Hematopoietic multipotent progenitor cell (in vitro differentiated cells): ENCODE measurements at places on chromosomes 11 and 22. TPM values are rescaled to one million over a fixed set of nuclear protein-coding genes. Genes with fewer than 3 reads are reported as not detected.

The APOA4 gene
- total RNA-seq = not detected

The INS gene
- not detected for total RNA-seq

DNA sequence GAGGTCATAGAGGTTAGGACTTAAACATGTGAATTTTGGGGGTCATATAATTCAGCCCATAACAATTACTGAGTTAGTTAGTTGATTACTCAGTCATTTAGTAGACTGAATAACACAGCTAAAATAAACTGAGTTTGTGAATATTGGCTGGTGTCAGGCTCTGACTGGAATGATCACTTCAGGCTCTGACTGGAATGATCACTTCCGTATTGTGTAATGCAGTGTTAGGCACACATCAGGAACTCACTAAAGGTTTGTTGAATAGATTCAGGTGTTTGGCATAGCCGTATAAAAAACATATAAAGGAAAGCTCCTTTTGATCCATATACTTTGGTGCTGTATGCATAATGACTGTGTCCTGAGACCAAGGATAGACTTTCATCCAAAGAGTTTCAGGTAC, 610.5 kb downstream of the INSC start:
- DNase-seq = no peak

DNA sequence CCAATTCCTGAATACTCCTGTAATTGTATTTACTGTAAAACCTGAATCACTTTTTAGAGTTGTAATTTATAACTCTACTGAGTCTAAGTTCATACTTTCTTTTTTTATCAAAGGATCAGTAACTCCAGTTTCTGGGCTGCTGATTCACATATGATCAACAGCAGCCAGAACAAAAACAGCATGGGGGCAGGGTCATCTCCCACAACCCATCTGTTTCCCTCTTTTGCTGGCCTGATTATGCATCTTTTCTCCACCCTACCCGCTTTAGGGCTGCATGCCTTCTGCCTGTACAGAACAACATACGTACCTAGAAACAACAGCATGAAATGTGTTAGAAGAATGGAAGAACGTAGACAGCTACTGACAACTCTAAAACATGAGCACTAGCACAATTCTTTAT, 76.0 kb downstream of the MRTFA start:
- DNase-seq = no peak

DNA sequence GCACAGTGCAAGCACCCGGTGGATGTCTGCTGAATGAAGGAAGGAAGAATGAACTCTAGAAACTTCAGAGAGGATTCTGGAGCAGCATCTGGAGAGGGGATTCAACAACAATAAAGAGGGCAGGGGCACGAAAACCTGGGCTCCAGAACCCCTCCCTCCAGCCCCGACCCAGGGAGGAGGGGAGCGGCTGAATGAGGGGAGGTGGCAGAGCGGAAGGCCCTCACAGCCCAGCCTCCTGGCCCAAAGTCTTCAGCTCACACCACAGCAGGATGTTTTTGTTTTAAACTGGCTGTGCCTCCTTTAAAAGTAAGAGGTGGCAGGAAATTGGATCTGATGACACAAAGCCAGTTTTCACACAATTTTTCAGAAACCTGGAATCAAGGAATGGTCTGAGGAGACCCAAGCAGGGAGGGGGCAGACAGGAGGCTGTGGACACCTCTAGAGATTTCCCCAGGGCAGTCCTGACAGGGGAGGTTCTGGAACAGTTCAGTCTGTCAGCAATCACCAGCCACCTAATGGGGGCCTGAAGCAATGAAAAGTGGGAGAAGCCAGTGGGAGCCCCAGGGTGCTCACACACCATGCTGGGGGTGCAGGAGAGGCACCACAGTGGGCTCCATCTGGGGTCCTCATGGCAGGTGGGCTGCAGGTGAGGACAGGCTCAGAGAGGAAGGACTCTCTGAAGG, 44.4 kb upstream of the TCF20 start:
- no peak for DNase-seq

DNA sequence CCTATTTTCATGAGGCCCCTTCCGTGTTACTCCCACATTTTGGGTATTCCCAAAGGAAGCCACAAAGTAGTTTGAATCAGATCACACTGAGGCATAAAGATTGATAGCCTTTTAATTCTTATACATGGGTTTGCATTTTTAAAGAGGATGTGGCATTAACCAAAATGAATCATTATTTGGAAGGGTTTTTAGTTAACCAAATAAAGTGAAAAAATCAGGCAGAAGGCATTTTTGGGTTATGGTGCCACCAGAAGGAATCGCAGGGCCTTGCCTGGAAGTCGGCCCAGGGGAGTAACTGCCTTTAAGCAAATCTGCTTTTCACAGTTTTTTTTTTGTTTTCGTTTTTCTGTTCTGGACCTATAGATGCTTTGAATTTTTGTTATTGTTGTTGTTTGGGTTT, 55.4 kb downstream of the HSD17B12 start:
- DNase-seq = peak; percentile 22

- DNase-seq = no peak
Measured at GRCh38 chr22:37187891-37188761, at the start of gene C1QTNF6. Gene C1QTNF6 (minus strand): TSS chr22:37188247. CDS start chr22:37188213, 34 bp downstream.

GRCh38 chr11:94132152-94132558, 3.5 kb downstream of the PANX1 start:
- DNase-seq = no peak

DNA sequence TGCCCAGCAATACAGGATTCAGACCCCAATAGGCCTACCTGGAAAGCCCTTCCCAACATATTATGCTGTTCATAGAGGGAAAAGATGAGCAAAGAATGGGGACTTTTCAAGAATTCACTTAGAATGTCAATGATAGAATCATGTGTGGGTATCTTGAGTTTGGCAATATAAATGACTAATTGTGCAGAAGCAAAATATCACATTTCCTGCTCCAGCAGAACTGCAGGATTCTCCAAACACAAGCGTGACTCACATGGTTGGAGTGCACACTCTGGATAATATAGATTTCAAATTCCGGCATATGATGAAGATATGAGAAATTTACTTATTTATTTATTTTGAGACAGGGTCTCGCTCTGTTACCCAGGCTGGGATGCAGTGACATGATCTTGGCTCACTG, 12.5 kb upstream of the APOL5 start:
- DNase-seq = no peak

GRCh38 chr11:6452219-6452618, 11.4 kb upstream of the HPX start:
- no peak for DNase-seq

- no peak for DNase-seq
Measured at GRCh38 chr22:48395201-48395600, 1432.5 kb downstream of the BRD1 start.

DNA sequence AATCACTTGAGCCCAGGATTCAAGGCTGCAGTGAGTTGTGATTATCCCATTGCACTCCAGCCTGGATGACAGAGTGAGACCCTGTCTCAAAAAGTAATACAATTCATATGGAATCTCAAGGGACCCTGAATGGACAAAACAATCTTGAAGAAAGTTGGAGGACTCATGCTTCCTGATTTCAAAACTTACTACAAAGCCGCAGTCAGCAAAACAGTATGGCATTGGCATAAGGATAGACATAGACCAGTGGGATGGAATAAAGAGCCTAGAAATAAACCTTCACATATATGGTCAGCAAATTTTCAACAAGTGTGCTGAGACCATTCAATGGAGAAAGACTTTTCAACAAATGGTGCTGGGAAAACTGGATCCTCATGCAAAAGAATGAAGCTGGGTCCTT, 2.5 kb downstream of the SELENOO start:
- no peak for DNase-seq

DNA sequence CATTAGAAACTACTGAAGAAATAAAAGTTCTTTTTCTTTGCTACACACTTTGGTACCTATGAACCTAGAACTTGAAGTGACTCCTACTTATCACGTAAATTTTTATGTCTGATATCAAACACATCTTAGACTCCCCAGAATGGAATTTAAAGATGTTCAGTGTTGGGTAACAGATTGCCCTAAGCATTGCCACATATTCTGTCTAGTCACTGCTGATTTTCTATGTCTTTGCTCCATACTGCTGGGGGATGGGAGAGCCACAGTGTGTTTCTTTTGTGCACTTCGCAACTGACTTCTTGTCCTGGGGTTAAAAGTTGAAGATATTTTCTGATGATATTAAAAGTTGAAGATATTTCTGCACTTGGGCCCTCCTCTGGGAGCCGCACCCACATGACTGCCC, 19.4 kb upstream of the MYO18B start:
- no peak for DNase-seq

DNA sequence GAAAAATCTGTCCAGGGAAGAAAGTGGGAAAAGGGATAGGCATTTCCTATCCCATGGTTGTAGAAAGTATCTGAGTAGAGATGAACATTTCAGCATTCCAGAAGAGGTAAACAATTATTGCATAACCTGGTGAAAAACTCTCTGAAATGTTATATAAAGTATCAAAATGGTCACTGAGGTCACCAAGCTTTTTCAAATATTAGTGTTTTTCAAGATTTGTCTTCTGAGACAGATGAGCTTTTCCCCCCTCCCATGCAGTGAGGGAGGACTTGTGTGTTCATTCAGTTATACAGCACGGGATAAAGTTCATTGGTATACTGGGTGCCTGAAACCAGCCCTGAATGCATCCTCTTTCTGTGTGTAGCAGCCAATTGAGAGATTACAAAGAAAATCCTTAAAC, 1.9 kb upstream of the DEPDC7 start:
- no peak for DNase-seq

DNA sequence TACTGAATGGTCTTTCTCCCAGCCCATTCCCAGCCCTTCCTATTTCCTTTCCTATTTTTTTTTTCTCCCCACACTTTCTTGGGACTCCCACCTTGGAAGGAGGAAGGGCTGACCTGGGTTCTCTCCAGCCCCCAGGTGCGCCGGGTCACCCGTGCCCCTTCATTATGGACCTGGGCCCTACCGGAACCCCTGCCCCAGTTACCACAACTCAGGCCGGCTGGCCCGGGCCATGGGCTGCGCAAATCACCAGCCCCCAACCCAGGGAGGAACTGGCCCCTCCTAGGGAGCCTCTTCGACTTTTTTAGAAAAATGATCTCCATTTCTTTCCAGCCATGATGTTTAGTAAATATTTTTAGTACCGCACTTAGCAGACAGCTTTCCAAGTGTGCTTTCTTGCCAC, 62.2 kb downstream of the MORC2 start:
- DNase-seq = no peak

GRCh38 chr11:1640076-1640946, 10.7 kb downstream of the KRTAP5-5 start:
- DNase-seq = no peak
